ENCODE measurements at places on chromosomes 1 and 21.

GRCh38 chr1:246020211-246020954 lies 486.7 kb downstream of the SMYD3 start:
- no peak for DNase-seq

GRCh38 chr1:200307755-200308066 lies 102.1 kb downstream of the ZNF281 start:
- no peak for DNase-seq

GRCh38 chr21:32807717-32808380 lies 36.3 kb upstream of the PAXBP1 start:
- DNase-seq, result no peak

GRCh38 chr1:41868241-41868998 lies 50.3 kb downstream of the HIVEP3 start:
- no peak for DNase-seq

DNA sequence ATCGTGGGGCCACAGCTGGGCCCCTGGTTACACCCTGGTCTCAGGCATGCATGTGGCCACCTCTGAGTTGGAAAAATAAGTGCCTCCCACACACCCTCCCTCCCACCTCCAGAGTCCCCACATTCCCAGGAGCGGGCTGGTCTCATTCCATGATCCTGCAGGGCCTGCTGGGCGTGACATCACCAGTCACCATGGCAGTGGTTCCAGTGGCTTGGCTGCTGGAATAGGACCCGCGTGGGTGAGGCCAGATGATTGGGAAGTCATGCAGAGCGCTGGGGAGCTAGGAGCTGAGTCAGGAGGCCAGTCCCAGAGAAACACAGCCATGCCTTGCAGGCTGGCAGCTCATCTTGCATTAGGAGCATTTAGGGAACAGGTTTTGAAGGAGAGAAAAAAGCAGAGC lies 125.4 kb upstream of the TMEM51 start:
- no peak for DNase-seq

DNA sequence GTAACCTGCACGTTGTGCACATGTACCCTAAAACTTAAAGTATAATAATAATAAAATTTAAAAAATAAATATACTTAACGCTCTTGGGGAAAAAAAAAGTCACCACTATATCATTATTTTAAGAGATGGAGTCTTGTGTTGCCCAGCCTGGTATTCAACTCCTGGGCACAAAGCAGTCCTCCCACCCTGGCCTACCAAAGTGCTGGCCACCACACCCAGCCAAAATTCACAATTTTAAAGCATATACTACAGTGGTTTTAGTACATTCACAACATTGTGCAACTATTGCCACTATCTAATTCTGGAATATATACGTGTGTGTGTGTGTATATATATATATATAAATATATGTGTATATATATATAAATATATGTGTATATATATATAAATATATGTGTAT lies 5.9 kb downstream of the HMGN2 start:
- no peak for DNase-seq

DNA sequence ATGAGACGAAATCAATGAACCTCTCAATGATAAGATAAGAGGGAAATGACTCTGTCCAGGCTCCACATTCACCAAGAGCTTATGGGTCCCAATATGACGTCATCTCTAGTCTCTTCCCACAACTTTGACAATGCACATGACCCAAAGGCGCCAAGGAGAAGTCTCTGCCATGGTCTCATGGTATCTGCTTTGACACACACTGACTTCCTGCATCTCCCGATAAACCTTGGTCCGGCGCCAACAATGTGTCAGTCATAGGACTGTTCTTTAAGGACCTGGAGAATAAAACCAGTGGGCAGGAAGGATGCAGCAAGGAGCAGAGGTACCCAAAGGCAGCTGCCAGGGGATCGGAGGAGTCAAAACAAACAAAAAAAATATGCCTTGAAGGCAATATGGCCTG lies 46.9 kb upstream of the TMEM51 start:
- peak; percentile 58 for DNase-seq

GRCh38 chr1:53669621-53670191 lies 69.3 kb downstream of the GLIS1 start:
- DNase-seq, result no peak

DNA sequence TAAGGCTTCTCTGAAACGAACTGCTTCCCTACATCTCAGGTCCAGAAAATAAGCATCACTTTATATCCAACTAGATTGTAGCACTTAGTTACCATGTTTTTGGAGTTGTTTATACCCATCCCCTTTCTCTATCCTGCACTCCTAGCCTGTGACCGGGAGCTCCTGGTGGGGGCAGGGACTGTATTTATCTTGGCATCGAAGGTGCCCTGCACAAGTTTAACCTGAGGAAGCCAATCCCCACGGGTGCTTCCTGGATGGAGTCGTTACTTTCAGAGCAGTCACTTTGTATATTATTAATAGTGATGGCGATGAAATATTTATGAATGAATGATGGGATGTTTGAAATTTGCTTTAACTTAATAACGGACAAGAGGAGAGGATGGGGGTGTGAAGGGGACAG lies 73.9 kb downstream of the KLHDC7A start:
- no peak for DNase-seq

DNA sequence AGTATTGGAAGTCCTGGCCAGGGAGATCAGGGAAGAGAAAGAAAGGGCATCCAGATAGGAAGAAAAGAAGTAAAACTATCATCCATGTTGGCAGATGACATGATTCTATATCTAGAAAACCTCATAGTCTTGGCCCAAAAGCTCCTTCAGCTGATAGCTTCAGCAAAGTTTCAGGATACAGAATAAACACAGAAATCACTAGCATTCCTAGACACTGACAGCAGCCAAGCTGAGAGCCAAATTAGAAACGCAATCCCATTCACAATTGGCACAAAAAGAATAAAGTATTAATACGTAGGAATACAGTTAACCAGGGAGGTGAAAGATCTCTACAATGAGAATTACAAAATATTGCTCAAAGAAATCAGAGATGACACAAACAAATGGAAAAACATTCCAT lies 44.6 kb downstream of the ZFYVE9 start:
- DNase-seq, result no peak

DNA sequence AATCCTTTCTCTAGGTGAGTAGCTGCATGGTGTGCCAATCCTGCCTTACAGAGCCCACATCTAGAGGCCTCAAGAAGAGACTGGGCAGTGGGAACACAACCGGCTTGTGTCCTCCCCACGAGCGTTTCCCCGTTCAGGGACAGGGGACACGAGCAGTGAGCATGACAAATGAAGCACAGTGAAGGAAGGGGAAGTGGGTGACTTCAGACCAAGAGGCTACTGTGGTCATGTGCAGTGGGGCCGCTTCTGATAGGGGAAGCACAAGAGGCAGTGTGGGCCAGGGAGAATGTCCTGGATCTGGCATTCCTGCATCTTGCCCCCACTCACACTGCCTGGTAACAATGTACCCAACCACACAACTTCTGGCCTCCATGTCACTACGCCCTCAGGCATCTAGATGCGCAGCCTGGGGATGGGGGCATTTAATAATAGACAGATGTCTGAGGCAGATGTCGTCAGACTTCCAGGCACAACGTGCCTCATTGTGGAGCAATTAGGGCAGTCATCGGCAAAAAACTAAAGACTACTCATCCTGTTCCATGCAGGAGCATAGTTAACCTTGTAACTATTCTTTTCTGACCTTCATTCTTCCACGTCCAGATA lies 155.6 kb upstream of the NBPF11 start:
- DNase-seq, result peak; percentile 38

- DNase-seq, result no peak
Measured at GRCh38 chr1:34419663-34420136, 243.0 kb downstream of the C1orf94 start.

- peak; percentile 24 for DNase-seq
Measured at GRCh38 chr21:35343046-35343819, 294.1 kb upstream of the RUNX1 start.

GRCh38 chr21:16800536-16801275 lies 712.1 kb upstream of the CXADR start:
- DNase-seq, result no peak

DNA sequence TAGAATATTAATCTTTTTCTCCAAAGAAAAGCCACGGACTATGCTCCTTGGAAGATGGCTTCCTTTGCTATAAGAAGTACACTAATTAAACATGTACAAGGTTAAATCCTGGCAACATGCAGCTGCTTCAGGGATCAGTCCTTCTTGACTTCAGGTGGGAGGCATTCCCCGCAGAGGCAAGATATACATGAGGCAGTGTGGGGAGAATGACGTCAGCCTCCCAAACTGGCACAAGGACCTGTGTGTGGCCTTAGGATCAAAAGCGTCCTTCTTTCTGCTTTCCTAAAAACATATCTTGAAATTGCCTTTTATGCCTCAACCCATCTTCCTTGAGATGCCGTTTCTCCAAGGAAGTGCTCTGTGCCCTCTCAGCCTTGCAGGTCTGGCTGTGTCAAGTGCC lies 90.3 kb downstream of the WLS start:
- no peak for DNase-seq

GRCh38 chr1:203308328-203308922 lies 3.1 kb downstream of the BTG2 start:
- no peak for DNase-seq

- no peak for DNase-seq
Measured at GRCh38 chr1:55877437-55878232, 662.5 kb upstream of the USP24 start.

DNA sequence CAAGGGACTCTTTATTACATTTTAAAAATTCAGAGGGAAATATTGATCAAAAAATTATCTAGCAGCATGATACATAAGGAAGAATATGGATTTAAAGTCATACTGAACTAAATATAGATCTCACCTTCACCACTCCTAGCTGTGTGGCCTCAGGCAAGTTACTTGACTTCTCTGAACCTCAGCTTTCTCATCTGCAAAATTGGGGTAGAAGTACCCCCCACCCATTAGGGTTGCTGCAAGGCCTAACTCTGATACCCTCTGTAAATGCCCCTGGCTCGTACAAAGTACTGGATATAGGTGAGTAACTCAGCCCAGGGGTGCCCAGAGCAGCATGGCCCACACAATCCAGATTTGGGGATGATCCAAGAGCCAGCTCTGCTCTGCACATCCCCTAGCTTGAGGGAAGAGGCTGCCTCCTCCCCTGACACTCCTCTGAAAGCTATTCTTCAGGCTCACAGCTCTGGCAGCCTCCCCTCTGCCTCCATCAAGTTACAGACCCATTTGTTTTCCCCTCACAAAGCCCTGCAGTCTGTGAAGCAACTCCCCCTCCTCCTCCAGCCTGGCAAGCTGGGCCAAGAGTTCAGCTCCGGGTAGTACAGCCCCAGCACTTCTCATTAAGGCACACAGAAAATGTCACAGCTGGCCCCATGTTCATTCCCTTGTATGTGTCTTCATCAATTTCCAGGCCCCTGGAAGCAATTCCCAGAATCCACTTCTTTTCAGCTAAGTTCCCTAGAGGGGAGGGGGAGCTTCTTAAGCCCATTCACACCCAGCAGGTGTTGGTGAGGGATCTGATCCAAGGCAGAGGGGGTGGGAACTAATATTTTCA lies 143.7 kb downstream of the PLPP3 start:
- no peak for DNase-seq

- DNase-seq, result no peak
Measured at GRCh38 chr1:184018622-184019021, 18.9 kb downstream of the COLGALT2 start.

GRCh38 chr1:107531065-107531908 lies 390.4 kb downstream of the NTNG1 start:
- no peak for DNase-seq

DNA sequence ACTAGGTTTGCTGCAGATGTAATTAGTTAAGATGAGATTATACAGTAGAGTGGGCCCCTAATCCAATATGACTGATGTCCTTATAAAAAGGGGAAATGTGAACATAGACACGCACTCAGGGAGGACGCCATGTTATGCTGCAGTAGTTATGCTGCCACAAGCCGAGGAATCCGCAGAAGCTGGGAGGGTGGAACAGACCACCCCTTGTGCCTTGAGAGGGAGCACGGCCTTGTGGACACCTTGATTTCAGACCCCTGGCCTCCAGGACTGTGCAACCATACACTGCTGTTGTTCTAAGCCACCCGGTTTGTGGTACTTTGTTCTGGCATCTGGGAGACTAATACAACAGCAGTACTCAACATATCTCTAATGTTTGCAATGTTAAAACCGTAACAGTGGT lies 57.9 kb upstream of the HIVEP3 start:
- DNase-seq, result no peak

DNA sequence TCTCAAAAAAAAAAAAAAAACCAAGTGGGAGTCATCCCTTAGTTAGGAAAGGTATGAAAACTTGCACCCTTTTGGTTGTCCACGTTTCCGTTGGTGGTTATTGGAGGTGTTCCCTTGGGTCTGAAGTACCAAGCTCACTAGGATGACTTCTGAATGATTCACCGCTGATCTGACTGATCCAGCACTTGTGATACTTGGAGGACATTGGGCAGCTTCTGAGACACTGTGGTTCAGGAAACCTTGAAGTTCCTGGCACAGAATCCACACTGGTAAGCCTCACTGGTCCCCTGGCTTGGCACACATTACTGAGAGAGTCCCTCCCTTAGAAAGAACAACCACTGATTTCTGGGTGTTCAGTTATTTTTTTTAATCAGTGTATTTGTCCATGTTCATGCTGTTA lies 91.9 kb downstream of the RYR2 start:
- no peak for DNase-seq

DNA sequence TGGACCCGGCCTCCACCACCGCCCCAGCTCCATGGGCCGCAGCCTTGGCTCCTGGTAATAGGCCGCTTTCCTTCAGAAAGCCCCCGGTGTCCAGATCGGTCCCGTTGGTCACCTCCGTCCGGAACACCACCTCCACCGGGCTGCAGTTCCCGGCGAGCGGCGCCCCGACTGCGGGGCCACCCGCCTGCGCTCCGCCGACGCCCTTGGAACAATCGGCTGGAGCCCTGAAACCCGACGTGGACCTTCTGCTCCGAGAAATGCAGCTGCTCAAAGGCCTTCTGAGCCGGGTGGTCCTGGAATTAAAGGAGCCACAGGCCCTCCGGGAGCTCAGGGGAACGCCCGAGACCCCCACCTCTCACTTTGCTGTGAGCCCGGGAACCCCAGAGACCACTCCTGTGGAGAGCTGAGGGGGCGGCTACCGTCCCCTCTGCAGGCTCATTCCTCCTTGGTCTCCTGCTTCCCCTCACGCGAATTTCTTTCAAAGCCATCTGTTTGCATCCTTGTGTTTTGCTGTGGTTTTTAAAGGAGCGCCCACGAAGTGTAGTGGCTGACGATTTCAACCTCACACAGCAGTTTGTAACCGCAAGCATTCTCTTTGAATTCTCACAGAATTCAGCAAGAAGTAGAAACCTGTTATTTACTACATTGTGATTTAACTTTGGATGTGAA lies 6.0 kb downstream of the FCRLB start:
- peak; percentile 79 for DNase-seq

GRCh38 chr1:109104364-109105151 lies 9.4 kb upstream of the ELAPOR1 start:
- no peak for DNase-seq

Measured in KBM-7 (cell line).